PC-3 (cell line): ENCODE measurements at places on chromosomes 4 and X.

GRCh38 chr4:136803433-136803832, 728.9 kb downstream of the PCDH18 start:
- DNase-seq, result no peak

DNA sequence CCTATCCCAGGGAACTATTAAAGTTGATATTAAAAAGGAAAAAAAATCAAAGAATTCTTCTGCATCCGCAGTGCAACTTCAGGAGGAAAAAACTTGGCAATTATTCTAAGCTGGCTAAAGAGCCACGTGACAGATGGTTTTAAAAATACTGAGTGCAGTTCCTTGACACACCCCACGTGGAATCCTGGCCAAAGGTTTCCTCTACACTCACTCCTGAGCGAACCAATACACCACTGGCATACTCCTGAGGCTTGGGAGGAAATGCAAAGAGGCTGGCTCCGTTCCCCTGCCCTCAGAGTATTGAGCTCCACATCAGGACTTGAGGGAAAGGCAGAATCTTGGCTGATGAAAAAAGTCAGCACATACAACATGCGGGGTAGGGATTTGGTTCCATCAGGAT, 133.8 kb upstream of the ATP6AP2 start:
- no peak for DNase-seq

GRCh38 chr4:38040619-38041018, 80.4 kb downstream of the PTTG2 start:
- peak; percentile 77 for DNase-seq

DNA sequence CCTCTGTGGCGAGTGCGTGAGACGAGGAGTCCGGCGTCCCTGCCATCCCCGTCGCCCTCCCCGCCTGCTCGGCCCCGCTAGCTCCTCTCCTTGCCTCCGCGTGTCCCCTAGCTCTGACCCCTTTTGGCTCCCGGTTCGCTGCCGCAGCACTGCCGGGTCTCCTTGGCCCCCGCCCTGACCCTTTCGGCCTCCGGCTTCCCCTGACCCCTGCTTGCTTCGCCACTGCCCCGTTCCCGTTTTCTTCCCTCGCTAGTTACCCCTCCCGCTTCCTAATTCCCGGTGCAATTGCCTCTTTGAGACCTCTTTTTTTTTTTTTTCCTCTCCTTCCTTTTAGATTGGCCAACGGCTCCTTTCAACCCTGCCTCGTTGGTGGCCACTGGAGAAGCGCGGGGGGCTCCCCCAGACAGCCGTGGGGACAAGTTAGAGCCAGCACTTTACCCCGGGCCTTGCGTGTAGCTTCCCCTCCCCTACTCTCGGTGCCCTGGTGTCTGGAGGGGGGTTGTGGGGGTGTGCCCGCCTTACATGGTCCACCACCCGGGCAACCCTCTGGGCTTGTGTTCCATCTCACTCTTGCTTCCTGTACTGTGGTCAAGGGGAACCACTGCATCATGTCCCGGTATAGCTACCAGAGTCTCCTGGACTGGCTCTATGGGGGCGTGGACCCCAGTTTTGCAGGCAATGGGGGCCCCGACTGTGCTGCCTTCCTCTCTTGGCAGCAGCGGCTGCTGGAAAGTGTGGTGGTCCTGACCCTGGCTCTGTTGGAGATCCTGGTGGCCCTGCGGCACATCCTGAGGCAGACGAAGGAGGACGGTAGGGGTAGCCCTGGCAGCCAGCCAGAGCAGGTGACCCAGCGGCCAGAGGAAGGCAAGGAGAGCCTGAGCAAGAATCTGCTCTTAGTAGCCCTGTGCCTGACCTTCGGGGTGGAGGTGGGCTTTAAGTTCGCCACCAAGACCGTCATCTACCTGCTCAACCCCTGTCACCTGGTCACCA, 548 bp downstream of the TMEM164 start:
- no peak for DNase-seq

DNA sequence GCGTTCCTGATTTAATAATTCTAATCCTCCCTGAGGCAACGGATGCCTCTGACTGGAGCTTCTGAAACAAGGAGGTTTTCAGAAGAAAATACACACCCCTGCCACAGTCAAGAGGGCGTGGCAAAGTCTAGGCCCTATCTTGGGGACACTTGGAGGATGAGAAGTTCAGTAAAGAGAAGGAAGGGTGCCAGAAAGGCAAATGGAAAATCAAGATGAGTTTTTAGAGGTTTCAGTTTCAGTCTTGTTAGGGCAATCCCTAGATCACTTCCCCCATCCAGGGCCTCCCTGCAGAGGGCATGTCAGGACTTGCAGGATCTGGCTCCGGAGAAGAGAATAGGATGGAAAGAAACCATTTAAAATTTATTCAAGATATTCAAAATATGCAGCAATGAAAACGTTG, 28.5 kb upstream of the FGF2 start:
- no peak for DNase-seq

GRCh38 chr4:173252024-173252935, 81.9 kb downstream of the HMGB2 start:
- DNase-seq, result peak; percentile 97

DNA sequence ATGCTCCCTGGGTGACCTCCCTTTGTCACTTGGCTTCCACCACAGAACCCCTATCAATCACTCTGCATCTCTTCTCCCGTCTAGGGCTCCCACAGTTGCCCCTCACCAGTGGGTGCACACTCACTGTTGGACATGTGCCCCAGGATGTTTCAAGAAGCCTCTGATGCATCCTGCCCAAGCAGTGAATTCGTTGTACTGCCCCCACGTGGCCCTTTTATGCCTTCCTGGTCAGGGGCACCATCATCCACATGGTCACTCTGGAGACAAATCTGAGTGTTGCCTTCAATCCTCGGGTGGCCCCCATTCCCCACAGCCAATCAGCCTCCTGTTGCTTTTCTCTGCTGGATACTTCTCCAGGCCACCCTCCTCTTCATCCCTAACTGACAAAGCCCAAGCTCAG, 12.2 kb downstream of the ITIH6 start:
- peak; percentile 7 for DNase-seq

- no peak for DNase-seq
Measured at GRCh38 chr4:38993683-38994082, 38.5 kb downstream of the TMEM156 start.

- no peak for DNase-seq
Measured at GRCh38 chr4:44235897-44236296, 212.7 kb downstream of the KCTD8 start.

DNA sequence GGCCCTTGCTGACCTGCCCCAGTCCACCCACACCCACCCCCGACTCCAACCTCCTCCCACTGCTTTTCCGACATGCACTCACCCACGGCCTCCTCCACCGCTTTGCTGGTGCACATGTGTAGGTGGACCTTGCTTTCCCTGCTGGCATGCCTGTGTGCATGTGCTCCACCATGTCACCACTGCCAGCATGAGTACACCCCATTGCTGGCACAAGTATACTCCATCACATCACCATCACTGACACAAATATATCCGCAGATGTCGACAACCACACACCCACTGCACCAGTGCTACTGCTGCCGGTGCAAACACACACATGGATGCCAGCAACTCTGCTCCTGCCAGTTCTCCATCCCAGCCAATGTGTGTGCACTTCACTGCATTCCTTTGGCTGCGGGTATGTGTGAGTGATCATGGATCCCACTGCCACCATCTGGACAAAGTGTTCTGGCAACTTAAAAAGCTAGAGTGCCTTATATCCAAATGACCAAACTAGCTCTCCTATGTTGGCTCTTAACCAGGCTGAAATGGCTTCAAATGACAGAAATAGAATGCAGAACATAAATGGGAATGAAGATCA, 1072.3 kb downstream of the RAPGEF2 start:
- DNase-seq, result peak; percentile 20

- no peak for DNase-seq
Measured at GRCh38 chr4:1978741-1979476, 29.9 kb downstream of the NELFA start.

DNA sequence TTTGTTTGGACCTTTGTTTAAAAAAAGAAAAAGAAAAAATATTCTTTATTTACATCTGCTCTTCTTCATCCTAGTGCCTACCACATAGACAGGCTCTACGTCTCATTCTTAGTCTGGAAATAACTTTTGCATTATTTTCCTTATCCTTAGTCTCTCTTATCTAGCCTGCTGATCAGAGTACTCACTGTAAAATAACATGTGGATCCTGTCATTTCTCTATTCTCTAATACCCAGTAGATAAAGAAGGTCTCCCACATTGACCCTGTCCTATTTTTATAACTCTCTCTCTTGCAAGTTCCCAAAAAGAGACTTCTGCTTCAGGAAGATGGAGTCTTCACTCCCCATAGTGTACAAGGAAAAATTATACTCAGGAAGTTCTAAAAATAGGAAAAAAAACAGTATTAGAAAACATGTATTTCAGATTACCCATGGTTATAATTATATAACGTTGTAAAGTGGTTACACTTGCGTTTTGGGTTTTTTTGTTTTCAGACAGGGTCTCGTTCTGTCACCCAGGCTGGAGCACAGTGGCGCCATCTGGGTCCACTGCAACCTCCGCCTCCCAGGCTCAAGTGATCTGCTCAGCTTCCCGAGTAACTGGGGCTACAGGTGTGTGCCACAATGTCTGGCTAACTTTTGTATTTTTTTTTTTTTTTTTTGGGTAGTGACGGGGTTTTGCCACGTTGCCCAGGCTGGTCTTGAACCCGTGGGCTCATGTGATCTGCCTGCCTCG, 23.8 kb downstream of the ZFX start:
- DNase-seq, result no peak

- DNase-seq, result peak; percentile 31
Measured at GRCh38 chr4:92455951-92456350, 152.2 kb downstream of the GRID2 start.

- peak; percentile 82 for DNase-seq
Measured at GRCh38 chrX:10077425-10078188, 79.2 kb upstream of the CLCN4 start.

DNA sequence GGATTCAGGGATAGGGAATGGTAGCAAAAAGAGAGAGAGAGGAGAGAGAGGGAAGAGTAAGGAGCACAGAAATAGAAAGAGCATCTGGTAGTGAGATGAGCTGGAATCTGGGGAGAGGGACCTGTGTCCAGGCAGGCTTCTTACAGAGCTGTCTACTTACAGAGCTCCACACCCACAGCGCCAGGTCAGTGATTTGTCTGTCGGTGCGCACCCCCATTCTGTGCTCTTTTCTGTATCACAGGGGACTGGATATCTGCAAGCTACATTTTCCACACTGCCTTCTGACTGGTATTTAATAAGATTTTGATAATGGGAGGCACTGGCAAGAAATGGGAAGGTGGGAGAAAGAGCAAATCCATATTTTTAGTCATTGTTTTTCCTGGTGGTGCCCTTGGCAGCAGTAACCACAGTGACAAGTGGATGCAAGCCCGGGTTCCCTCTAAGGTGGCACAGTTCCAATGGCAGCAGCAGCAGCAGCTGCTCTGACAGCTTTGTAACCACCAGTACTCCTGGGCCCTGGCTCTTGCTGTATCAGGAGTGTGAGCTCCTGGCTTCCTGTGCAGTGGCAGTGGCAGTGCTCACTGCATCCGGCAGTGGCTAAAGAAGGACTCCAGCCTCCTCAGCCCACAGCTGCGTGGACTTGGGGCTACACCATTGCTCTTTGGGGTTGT, 300.5 kb downstream of the TRIML1 start:
- DNase-seq, result peak; percentile 3

- DNase-seq, result no peak
Measured at GRCh38 chr4:102751941-102752340, 8.8 kb downstream of the MANBA start.

- DNase-seq, result peak; percentile 18
Measured at GRCh38 chrX:40176351-40177116, 78.8 kb upstream of the BCOR start.

- no peak for DNase-seq
Measured at GRCh38 chr4:15466596-15466995, 3.1 kb upstream of the CC2D2A start.

GRCh38 chr4:128635955-128636560, 173.4 kb upstream of the JADE1 start:
- no peak for DNase-seq

DNA sequence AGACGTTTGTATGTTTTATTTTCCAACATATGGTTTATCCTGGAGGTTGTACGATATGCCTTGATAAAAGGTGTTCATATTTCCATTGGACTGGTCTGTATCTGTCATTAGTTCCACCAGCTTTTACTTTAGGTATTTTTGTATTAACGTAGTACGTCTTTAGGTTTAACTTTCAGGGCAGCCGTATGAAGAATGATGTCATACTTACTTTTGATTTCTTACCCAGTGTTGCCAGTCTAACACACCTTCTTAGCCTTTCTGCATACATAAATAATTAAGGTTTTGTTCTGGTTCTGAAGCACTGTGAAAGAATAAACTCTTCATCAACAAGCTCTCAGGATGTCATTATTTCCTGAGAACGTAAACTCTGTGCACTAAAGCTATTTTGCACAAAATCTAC, 18.9 kb upstream of the NEIL3 start:
- no peak for DNase-seq

GRCh38 chr4:145481164-145481941, at the start of gene SMAD1:
Gene SMAD1, plus strand, starts transcription at chr4:145481853. Its CDS starts 32,761 bp downstream, at chr4:145514614.
- peak; percentile 81 for DNase-seq

DNA sequence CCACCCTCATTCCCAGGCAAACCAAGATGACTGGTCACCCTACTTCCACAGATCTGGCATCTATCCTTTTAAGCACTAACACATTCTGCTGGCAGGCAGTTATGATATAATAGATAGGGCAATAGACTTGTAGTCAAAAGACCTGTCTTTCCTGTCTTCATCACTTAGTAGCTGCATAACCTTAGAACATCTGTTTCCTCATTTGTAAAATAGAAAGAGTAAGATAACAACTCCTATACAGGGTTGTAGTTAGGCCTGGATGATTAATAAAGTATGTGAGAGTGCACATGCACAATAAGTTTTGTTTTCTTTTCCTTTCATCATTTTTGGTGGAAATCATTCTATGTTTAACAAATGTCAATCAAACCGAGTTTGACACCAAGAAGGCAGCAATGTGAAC, 72.1 kb downstream of the GPR82 start:
- DNase-seq, result no peak

- DNase-seq, result no peak
Measured at GRCh38 chr4:108458681-108459080, 161.7 kb upstream of the RPL34 start.

- DNase-seq, result peak; percentile 65
Measured at GRCh38 chrX:117996918-117997480, 119.6 kb downstream of the KLHL13 start.

DNA sequence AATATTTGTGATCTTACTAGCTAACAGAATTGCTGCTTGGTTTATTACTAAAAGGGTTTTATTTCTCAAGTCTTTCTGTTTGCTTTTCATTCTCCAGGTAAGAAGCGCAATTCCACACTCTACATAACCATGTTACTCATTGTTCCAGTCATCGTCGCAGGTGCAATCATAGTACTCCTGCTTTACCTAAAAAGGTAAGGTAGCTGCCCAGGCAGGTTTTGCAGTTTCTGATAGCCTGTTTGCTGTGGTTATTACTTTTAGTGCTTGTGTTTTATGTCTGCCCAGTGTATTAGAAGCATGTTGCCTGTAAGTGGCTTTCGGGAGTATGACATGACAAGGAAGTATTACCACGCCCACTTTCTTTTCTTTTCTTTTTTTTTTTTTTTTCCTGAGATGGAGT, 46.4 kb downstream of the IL13RA1 start:
- peak; percentile 92 for DNase-seq

DNA sequence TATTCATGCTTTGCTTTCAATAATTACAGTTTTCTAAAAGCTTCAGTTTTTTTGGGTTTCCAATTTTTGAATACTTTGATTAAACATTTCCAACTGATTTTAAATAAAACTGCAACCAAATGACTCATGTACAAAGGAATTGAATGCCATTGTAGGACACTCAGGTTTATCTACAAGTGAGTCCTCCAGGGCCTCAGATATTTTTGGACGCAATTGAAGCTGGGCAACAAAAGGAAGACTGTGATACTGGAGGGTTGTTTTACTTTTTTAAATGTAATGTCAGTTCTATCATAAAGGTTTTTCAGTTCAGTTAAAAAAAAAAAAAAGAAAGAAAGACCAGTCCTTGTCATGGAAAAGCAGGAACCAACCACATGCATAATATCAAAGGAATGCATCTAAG, 64.2 kb downstream of the MAGEA10 start:
- no peak for DNase-seq
